ENCODE measurements at places on chromosomes 12 and 14.
A peak's percentile ranks its signal among the peaks of the same experiment; 100 is the strongest.

- no peak for DNase-seq
Measured at GRCh38 chr12:48151103-48151771, 6.1 kb downstream of the ASB8 start.

- DNase-seq: no peak
Measured at GRCh38 chr14:102825307-102826095, 48.3 kb downstream of the TRAF3 start.

GRCh38 chr14:54901380-54902142, 1.1 kb downstream of the GCH1 start:
- no peak for DNase-seq

DNA sequence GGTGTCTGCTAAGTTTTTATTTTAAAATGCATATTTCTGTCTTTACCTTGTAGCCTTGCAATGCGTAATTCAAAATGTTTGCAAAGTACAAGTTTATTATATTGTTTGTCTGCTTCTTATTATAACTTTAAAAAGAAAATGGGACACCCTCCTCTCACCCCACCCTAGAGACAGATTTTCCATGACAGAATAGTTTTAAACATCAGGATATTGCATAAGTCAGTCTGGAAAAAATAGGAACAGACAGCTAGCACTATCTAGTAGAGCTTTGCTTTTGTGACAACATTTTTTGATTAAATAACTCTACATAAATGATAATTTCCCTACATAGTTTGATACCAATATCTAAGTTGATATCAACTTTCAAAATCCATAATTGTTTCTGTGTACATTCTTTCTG, 71.3 kb downstream of the PDE3A start:
- DNase-seq: no peak

DNA sequence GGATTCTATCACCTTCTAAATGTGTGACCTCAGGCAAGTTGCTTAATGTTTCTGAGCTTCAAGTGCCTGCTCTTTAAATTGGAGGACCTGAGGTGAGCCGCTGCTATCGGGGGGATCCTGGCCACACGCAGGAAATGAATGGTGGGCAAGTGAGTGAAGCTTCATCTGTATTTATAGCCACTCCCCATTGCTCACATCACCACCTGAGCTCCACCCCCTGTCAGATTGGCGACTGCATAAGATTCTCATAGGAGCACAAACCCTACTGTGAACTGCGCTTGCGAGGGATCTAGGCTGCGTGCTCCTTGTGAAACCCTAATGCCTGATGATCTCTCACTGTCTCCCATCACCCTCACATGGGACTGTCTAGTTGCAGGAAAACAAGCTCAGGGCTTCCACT, 158.6 kb upstream of the CCND2 start:
- no peak for DNase-seq

GRCh38 chr14:87170179-87170578, 822.8 kb downstream of the GALC start:
- no peak for DNase-seq

DNA sequence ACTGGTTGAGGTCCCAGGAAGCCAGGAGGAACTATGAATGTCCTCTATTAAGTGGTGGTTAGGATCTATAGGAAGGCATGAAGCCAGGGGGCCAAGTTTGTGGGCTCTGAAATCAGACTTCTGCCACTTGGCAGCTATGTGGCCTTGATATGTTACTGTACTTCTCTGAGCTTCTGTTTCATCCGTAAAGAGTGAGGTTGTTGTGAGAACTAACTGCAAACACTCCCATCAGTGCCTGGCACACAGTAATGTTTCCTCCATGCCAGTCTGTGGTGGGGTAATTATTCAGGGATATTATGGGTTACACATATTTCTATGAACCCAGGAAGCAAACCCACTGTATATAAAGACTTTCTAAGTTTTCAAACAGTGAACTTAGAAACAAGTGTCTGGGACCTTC, 57.4 kb downstream of the PLXNC1 start:
- no peak for DNase-seq

GRCh38 chr14:74754899-74755298, 8.2 kb upstream of the YLPM1 start:
- DNase-seq: no peak

DNA sequence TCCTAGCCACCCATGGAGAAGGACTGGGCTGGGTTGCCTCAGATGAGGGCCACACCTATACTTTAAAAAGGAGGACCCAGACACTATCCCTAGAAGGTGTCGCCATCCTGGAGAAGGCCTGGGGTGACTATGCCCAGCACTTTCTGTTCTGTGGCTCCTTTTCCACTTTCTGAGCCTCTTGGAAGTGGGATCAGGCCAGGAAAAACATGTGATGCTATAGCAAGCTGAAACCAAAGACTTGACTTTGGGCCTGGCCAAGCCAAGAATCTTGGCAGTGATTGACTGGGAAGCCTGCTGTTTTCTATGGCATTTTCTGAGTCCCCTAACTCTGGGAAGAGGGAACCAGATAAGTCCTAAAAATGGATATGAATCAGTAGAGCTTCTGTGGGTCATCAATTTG, 332.3 kb downstream of the ZFP36L1 start:
- DNase-seq: no peak

- no peak for DNase-seq
Measured at GRCh38 chr14:75738192-75738591, 77.1 kb downstream of the TTLL5 start.

DNA sequence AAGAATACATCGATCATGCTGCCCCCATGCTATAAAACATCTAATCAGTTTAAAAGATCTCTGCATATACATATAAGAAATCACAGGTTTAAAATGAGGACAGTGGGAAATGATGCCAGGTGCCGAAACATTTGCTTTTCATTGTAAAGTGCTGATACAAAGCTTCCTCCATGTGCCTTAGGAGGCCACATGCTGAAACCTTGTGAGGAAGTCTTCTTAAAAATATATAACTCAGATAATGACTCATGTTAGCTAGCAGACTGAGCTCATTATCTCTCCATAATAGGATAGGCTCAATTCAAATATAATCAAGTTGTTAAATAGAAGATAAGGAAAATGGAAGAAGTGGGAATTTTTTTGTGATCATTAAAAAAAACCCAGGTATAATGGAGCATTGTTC, 65.9 kb downstream of the RFX4 start:
- no peak for DNase-seq

GRCh38 chr12:54378796-54379397, 5.6 kb downstream of the ZNF385A start:
- DNase-seq: no peak

DNA sequence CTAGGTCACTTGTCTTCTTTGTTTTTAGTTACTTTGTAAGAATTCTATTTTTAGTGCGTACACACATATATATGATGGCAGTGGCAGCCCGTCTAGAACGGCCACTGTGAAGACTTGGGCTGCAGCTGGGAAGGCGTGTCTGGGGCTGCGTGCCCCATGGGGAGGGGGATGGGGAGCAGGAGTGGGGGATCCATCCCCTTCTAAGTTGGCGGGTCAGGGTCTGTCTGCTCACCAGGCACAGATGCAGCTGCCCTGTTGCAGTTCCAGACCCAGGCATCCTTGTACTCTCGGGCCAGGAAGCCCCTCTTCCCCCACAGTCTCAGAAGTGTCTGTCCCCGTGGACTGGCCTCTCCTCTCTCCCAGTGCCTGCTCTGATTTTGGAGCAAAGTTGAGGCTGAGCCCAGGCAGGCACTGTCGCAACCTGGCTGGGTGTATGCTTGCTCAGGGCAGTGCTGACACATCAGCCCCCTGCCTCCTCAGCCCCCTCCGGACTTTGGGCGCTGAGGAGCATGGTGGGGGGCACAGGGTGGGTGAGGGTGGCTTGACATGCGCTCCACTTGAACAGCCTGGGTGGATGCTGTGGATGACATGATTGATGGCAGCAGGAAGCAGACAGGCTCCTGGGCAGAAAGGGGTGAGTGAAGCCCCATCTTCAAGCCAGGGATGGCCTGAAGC, 271.2 kb upstream of the NAV3 start:
- DNase-seq: no peak

DNA sequence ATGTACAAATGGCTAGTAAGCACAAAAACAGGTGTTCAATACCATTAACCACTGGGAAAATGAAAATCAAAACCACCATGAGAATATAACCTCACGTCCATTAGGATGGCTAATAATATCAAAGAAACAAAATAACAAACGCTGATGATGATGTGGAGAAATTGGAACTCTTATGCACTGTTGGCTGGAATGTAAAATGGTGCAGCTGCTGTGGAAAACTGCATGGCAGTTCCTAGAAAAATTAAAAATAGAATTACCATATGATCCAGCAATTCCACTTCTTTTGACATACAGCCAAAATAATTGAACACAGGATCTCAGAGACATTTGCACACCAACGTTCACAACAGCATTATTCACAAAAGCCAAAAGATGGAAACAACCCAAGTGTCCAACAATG, 51.5 kb downstream of the TMPRSS12 start:
- DNase-seq: no peak

- DNase-seq: peak; percentile 14
Measured at GRCh38 chr12:94140556-94140955, 7.8 kb upstream of the PLXNC1 start.

- DNase-seq: no peak
Measured at GRCh38 chr14:76395161-76395560, 19.2 kb downstream of the ESRRB start.

GRCh38 chr14:25136811-25137210, 86.9 kb upstream of the STXBP6 start:
- no peak for DNase-seq

DNA sequence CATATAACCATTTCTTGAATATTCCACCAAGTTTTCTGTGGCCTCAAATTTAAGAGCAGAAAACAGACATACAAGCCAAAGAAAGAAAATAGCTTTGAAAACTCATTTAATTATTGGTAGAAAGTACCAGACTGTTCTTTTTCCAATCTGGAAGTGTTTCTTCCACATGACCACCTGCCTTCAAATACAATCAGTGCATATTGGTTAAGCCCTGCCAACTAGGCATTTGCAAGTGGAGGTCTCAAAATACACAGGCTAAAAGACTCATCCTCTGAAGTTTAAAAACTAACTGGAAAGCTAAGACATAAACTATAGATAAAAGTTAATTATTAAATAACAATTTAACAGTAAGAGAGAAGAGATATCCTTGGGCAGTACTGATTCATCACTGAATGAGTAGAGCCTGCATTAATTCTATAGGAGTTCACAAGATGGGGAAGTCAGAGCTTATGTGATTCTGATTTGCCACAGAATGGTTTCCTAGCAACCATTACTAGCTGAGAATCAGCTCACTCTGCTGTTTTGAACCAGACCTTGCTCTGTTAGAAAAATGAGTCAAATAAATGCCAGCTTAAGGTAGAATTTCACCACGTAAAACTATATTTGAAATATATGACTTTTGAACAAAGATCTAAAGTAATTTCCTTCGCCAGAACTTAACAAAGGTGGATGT, 433.8 kb downstream of the FUT8 start:
- DNase-seq: no peak

DNA sequence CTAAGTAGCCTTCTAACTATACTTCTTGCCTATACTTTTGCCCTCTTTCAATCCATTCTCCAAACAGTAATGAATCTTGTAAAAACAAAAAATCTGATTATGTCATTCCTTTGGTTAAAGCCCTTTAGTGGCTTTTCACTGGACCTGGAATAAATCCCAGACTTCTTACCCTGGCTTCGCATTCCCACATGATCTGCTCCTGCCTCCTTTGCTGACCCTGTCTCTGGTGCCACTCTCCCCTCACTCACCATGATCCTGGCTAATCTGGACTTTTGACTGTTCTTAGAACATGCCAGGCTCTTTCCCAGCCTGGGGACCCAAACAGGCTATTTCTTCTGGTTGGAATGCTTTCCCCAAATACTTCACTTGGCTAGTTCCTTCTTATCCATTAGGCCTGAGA, 7.9 kb downstream of the MIA2 start:
- no peak for DNase-seq

- no peak for DNase-seq
Measured at GRCh38 chr12:58588770-58589169, 331.5 kb downstream of the LRIG3 start.

DNA sequence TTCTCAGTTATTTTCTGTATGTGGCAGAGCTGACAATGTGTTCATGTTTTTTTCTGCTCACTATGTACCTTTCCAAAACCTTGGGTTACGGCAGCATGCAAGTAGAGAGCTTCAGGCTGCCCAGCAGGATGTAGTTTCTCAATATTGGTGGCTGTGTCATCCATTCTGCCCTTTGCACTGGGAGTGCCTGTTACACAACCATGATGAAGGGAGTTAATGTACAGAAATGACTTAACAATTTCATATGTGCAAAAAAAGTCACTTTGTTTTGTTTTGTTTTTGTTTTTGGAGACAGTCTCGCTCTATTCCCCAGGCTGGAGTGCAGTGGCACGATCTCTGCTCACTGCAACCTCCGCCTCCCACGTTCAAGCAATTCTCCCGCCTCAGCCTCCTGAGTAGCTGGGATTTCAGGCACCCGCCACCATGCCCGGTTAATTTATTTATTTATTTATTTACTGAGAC, 6.1 kb upstream of the CNIH1 start:
- no peak for DNase-seq

DNA sequence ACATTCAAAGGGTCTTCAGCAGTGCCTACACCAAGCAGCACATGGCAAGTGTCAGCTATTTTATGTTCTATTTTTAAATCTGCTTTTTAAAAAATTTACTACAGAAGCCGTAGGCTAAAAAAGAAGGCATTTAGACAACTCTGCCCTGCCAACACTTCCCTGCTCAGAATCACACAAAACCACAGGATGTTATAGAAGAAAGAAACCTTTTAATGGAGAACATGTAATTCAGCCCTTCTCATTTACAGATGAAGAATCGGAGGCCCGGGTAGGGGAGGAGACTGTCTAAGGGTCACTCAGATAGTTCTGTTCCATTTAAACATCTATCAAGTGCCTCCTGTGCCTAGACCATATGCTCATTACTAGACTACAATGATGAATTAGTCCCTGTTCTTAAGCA, 171.8 kb upstream of the NTF3 start:
- no peak for DNase-seq

DNA sequence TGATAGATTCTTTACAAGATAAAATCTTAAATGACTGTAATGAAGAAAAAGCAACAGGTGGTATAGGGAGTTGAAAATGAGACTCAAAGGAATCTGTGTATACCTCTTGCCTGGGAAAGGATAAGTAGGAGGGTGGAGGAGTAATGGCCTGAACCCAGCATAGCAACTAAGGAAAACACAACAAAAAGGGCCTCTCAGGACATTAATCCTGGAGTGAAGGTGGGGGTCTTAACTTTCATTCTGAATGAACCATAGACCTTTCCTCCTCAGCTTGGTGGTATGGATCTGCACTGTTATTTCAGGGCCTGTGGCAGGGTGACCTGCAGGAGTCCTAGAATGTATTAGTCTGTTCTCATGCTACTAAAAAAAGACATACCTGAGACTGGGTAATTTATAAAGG, 185.6 kb downstream of the AKAP6 start:
- no peak for DNase-seq

GRCh38 chr12:58443273-58443980, 476.9 kb downstream of the LRIG3 start:
- no peak for DNase-seq
